ENCODE measurements at places on chromosomes 2 and 18.

- DNase-seq = no peak
These were observed 229.5 kb upstream of the ZC3H15 start for GRCh38 chr2:186256540-186256939.

DNA sequence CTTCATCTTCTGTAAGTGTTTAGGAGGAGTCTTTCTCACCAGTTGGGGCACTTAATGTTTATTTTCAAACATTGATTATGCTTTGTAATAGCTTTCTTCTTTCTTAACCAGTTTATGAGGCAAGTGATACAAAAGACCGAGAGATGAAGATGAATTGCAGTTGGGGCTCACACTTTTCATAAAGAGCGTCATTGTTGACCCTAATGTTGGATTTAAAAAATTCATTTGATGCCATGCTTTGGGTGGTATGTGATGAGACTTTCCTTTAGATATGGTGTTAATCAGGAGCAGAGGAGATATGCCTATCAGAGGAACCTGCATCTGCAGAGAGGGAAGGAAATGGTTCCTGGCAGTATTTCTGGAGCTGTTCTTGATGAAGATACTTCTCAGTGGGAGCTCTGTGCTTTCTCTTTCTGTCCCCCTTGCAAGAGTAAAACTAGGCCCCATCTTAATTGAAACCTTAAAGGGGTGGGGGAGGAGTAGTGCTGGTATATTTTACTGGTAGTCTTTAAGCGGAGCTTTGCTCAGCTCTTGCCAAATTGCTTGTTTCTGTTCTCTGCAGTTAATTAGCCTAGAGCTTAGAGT is 2.3 kb downstream of the EML4 start:
- DNase-seq = no peak

DNA sequence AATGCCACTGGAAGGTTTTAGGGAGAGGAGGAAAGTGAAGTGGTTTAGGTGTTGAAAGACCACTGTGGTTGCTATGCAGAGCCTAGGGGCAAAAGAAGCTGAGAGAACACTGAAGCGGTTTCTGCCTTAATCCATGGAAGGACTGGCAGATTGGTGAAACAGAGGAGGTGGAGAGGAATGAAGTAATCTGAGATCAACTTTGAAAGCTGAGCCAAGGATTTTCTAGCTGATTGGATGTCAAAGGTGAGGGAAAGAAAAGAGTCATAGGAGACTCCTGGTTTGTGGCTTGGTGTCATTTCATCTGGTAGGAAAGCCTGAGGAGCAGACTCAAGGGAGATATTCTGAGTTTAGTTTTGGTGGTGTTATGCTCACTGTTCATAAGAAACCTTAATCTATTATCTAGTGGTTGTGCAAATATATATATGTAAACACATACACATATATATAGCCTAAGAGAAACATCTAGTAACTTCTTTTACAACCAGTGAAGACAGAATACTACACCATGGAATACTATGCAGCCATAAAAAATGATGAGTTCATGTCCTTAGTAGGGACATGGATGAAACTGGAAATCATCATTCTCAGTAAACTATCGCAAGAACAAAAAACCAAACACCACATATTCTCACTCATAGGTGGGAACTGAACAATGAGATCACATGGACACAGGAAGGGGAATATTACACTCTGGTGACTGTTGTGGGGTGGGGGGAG is 134.1 kb upstream of the CREB1 start:
- DNase-seq = no peak

DNA sequence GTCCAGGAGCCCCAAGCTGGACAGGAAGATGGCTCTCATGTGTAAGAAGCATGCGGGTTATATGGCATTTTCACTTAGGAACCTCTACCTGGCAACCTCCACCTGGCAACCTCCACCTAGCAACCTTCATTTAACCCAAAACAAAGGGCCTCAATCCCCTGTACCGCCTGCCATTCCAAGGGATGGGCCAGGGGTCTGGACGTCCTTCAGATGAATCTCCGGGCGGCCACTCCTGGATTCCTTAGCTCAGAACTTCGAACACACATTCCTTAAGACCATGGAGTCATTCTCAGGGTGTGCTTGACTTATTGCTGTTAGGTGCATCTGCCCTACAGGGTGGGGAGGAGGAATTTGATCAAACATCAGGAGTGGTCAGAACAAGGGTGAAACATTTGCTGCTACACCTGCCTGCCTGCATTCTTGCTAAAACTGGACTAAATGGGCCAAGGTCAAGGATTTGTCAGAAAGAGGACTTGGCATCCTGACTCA is 277.6 kb downstream of the PHLPP1 start:
- DNase-seq = no peak

- no peak for DNase-seq
These were observed 128.7 kb upstream of the CCDC68 start for GRCh38 chr18:55088000-55088401.

- DNase-seq = no peak
These were observed 113.3 kb downstream of the TFCP2L1 start for GRCh38 chr2:121171625-121172119.

GRCh38 chr18:77366720-77367641 is 117.3 kb downstream of the GALR1 start:
- DNase-seq = no peak

GRCh38 chr2:34827398-34827797 is 1228.3 kb upstream of the FAM98A start:
- DNase-seq = no peak

DNA sequence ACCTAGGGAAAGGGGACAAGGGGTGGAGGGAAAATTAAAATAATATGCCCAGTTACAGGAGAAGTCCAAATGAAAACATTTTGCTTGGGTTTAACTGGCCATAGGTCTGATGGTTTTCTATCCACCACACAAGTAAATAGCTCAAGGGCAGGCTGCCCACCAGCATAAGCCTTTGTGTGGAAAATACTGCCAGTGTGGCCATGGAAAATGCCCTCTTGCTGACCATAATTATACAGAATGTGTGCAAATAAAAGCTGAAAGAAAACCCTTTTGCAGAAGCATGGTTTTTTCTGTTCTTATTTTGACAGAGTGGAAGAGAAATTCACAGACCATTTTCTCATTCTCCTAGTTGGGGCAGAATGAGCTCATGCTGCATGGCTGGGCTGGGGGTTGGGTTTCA is 111.3 kb upstream of the SIX2 start:
- no peak for DNase-seq

GRCh38 chr2:172613040-172613439 is 57.1 kb downstream of the PDK1 start:
- DNase-seq = no peak

DNA sequence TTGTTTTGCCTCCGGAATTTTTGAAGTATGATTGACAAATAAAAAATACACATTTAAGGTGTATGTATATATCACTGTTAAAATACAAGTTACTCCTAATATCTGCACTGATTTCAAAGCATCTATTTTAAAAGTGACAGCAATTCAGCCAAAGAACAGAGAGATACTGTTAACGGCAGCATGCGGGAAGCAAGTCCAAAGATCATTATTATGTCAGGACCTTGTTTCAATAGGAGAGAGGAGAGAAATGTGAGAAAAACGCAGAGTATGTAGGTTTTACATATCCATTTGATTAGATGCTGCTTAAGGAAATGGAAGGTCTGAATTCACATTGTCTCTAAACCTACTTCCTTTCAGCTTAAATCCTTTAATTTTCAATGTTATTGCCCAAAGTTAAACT is 545.5 kb upstream of the SLC8A1 start:
- no peak for DNase-seq

DNA sequence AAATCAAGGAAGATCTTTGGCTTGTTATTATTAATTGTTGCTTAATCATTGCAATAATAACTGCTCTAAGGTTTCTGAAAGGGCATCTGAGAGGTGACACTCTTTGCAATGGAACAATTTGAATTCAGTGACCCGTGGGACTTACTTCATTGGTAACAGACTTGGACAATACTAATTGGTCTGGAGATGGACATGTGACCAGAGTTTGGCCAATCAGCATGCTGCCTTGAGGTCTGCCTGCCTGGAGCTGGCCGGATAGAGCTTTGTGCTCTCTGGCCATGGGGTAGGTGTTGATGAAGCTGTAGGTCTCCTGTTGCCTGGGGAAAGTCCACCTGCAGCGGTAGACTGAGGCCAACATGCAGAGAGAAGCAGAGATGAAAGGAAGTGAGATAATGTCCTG is 24.0 kb upstream of the VPS4B start:
- DNase-seq = no peak

DNA sequence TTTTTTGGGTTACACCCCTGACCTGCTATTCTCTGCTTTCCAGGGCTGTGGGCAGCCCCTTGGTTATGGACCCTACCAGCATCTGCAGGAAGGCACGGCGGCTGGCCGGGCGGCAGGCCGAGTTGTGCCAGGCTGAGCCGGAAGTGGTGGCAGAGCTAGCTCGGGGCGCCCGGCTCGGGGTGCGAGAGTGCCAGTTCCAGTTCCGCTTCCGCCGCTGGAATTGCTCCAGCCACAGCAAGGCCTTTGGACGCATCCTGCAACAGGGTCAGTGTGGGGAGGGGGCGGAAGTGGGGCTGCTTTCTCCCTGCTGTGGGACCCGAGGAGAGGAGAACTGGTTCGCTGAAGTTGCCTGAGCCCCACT is 9.7 kb upstream of the WNT10A start:
- DNase-seq = no peak

GRCh38 chr2:74743778-74744177 is 89.7 kb downstream of the SEMA4F start:
- DNase-seq = no peak

DNA sequence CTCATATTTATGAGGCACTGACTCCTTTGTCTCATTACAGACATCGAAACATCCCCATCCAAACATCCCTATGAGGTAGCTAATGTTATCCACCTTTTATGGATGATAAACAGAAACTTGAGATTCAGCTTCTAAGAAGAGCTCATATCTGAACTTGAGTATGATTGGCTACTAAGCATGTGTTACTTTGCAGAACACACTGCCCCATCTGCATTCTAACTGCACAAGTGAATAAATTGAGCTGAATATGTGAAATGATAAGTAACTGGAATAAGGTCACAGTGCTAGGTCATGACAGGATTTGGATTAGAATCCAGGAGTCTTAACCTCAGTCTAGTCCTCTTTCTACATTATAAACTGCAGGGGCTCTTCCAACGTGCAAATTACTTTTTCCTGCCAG is 172.7 kb downstream of the SETBP1 start:
- DNase-seq = no peak

DNA sequence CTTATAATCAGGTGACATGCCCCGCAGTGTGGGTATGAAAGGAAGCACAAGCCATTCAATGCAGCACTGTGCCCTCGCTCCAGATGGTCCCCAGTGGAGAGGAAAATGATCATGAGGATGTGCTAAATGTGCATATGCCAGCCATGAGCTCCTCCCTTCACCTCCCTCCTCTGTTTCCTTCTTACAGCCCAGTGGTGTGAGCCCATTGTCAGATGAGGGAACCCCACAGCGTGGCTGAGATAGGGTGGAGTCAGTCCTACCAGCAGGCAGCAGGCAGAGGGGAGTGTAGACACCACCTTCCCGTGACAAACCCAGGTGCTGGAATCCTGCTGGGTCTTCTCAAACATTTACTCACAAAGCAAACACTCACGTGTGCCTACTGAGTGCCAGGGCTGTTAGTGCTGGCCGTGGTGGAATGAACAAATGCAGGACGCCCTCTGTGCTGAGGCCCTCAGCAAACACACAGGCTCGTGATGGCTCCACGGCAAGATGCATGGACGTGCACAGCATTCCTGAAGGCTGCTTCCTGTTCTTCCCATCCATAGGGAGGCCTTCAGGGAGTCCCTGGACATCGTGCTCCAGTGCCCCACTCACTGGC is 181.7 kb upstream of the TPO start:
- no peak for DNase-seq
